ENCODE measurements at places on chromosomes 5 and 9. TPM values are rescaled to one million over a fixed set of nuclear protein-coding genes. Genes with fewer than 3 reads are reported as not detected.

DNA sequence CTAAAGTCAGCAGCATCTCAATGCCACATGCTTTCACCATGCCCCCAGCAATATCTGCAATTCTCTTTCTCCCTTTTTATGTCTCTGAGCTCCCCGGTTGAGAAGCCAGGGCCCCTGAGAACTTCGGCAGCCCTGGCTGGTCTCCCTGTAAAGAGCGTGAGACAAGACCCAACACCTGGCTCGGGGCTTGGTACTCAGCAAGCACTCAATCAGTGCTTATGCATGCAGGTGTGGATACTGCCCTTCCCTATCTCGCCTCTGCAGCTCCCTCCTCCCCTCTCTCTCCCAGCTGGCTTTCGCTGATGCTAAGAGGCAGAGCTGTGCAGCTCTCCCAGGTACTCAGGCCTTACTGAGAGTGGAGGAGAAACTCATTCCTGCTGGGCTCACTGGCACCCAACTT is 41.7 kb upstream of the AKNA start:
- DNase-seq: no peak

Gene GOLM1
- 10.5 TPM for total RNA-seq

Gene RETREG1
- 114 TPM for total RNA-seq

Gene AQP7
- total RNA-seq: 51.8 TPM

DNA sequence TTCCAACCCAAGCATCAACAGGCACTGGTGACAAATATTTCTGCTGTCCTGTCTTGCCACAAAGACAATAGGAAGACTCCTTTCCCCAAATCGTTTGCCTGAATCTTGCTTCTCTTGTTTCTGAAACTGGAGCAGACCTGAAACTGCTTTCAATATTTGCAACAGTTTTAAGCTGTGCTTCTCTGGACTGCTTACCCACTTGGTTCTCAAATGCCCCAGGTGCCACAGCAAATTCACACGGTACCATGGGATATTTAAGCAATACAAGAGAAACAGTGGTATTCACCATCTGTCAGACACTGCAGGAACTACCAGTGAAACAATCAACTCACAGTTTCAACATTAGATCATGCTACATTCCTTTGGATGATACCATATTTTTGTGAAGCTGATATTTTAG is 309.4 kb downstream of the PARP8 start:
- DNase-seq: no peak

Gene NR4A3
- 38.6 TPM for total RNA-seq

DNA sequence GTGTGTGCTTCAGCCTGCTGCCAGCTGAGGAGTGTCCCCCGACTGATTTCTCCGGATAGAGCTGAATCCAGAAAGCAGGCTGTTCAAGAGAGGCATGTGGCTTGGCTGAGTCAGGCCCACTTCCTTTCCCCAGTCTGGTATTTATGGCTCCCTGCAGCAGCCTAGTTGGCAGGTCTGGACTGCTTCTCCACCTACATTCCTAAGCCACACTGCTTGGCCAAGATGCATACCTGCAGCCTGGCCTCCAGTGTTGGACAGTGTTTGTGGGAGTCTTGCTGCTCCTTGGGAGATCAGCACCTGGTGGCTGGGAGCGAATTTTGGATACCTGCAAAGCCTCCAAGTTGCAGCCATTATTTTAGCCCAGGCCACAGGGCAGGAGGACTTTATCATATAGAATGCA is 670.8 kb downstream of the ACTL7B start:
- no peak for DNase-seq

Gene SLC31A1
- 23.4 TPM for total RNA-seq

Gene MOB3B
- total RNA-seq: 1.6 TPM

DNA sequence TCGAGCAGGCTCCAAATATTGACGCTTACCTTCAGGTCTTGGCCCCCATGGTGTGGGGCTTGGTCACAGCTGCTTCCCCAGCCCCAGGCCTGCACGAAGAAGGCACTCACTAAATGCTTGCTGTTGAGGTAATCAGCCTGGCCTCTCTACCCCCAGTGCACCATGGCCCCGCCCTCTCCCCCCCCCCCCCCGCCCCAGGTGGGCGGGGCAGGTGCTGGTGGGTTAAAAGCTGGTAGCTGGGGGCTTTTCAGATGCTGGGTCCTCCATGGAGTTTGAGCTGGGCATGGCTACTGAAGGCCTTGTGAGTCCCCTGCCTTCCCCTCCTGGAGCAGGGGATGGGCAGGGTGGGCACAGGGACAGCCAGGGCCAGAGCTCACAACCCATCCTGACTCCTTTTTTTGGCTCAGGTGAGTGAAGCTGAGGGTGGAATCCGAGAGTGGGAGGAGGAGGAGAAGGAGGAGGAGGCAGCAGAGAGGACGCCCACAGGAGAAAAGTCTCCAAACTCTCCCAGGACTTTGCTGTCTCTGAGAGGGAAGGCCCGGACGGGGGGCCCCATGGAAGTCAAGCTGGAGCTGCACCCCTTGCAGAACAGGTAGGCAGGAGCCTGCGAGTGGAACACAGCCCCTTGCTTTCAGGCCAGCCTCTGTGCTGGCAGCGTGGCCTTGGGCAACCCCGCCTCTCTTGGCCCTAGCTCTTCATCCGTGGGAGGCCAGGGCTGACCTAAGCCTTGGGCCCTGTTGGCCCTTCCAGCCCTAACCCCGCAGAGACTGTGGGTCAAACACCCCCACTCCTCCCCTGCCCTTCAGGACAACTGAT is 4.4 kb upstream of the TSPAN17 start:
- DNase-seq: no peak

GRCh38 chr5:143664623-143665022 is 147.3 kb upstream of the HMHB1 start:
- DNase-seq: no peak
